ENCODE measurements at places on chromosomes 3 and 15.

GRCh38 chr3:115662356-115662755 lies 39.0 kb downstream of the GAP43 start:
- no peak for DNase-seq

DNA sequence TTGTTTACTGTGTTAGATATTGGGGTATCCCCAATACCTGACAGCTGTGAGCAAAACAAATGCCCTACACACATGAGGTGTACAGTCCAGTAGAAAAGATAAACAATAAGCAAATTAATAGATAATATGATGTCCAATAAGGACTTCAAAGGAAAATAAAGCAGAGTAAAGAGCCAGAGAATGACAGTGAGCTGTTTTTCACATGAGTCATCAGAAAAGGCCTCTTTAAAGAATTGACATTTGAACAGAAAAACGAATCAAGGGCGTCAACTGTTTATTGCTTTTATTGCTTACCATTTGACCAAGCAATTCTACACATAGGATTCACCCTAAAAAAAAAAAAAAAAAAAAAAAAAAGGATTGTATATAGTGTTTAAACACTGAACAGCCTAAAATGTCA lies 96.6 kb upstream of the FLNB start:
- no peak for DNase-seq

DNA sequence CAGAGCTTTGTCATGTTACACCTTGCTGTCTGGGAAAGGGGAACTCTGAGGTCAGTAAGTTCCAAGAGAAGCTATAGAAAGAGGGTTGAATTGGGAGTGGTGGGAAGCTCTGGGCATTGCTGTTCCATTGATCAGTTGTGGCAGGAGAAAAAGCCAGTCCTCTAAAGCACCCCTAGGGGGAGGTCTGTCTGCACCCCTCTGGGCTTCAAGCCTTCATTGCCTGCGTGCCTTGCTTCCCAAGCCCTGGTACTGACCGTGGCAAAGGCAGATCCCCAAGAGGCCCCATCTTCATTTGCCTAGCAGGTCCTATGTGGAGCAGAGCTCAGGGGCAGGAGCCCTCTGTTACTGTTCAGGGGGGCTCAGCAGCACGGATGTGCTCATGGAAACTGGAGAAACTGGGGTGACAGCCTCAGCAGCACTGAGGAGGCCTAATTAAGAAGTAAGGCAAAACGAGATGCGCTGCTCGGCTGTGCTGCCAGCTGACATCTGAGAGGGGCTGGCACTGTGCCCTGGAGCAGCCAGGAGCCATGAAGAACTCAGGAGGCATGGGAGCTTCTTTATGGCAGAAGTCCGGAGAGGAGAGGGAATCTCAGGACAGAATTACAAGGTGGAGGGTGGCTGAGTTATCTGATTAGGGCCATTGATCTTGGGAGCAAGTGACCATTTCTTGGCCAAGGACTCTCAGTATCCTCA lies 270.9 kb downstream of the RPLP1 start:
- no peak for DNase-seq

GRCh38 chr3:140189976-140190375 lies 255.0 kb downstream of the CLSTN2 start:
- DNase-seq = no peak

DNA sequence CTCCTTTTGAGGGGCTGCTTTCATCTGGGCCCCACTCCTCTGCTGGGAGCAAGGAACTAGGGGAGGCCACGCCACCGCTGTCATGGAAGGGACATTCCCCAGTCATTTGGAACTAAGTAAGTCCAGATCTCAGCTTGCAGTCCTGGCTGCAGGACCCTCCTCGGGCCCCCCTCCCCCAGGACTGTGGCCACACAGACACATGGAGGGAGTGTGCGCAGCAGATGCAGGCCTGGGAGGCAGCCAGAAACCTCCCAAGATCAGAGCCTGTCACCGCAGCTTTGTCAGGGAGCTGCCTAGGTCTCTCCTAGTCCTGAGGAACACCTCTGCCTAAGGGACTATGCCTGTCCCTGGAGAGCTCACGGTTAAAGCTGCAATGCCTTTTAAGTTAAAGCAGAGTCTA lies 7.3 kb upstream of the SEMA3F start:
- no peak for DNase-seq

- DNase-seq = no peak
These were observed 132.6 kb downstream of the ATP1B3 start for GRCh38 chr3:142009029-142009428.

DNA sequence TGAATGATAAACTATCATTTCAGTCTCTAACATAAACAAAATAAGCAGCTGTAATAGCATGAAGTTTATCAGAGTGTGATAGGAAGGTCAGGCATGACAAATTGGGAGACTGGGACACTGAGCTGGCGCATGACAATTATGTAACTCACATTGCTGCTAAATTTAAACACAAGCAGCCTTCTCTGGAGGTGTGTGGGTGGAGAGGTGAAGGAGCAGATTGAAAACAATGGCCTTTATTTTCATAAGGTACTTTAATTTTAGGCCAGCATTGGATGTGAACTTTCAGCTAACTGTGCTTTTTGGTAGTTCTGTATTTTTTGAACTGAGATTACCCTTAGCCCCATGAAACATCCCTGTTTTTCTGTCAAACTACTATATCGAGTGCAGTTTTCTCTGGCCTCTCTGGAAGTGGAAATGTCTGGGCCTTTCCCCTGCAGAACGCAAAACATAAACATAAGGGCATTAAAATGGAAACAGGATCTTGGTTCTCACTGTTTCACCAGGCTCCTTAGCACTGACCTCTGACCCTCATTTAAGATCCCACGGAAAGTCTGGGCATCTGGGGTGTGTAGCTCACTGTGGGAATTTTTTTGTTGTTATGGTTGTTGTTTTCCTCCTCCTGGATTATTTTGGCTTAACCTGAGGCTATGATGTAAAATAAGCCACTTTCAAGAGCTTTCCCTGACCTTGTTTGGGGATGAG lies 160.1 kb upstream of the DPH6 start:
- no peak for DNase-seq

- DNase-seq = no peak
These were observed 191.3 kb downstream of the THSD4 start for GRCh38 chr15:71306538-71306937.

DNA sequence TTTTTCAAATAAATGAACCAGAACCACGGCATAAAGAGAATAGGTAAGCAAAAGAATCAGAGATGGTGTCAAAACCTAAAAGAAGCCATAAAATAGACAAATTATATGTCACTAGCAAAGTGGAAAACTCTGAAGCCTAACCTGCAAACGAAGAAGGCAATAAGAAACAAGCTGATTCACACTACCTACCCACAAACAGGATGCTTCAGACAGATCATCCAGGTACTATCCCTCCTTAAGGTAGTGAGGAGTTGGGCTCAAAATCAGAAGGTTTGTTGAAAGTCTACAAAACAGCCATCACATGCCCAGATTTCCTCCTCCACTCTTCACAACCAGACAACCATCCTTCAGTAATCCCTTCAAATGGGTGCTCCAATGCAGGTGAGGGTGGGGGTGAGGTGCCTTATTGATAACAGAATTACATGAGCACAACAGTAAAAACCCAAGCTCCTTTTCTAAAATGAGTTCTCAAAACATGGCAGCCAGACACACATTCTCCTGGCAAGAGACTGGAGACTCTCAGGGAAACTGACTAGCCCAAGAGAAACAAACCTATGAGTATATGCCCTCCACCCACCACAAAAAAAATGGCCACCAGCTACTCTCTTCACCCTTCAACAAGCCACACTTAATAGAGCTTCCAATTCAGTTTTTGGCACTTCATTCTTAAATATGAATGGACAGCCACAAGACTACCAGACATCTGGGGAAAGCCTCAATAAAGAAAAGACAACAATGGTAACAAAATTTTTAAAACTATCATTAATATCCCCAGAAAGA lies 6.4 kb downstream of the KPNA1 start:
- no peak for DNase-seq

DNA sequence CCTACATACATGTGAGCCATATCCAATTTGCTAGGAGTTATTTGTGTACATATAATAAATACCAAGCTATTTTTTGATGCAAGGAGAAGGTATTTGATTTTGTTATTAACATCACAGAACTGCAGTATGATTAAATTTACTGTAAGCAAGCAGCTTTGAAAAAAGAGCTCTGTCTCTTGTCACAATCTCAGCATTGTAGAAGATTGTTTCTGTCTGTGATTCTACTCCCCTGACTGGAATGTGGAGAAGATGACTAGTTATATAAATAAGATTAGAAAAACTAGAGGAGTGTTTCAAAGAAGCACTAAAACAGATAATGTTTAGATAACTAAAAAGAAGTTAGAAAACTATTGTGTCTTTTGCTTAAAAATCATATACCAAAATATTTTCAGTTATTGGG lies 17.1 kb upstream of the DCBLD2 start:
- no peak for DNase-seq

- DNase-seq = no peak
These were observed 91.5 kb downstream of the ITPR1 start for GRCh38 chr3:4584456-4585249.

All from dorsolateral prefrontal cortex (tissue), 122 donors.